NCI-H2081 (cell line): ENCODE measurements at places on chromosomes 13 and 19.

- no peak for DNase-seq
Observed at GRCh38 chr13:99894105-99894839, 77.3 kb downstream of the ZIC5 start.

GRCh38 chr13:20911037-20911436 lies 8.5 kb upstream of the XPO4 start:
- DNase-seq: no peak

DNA sequence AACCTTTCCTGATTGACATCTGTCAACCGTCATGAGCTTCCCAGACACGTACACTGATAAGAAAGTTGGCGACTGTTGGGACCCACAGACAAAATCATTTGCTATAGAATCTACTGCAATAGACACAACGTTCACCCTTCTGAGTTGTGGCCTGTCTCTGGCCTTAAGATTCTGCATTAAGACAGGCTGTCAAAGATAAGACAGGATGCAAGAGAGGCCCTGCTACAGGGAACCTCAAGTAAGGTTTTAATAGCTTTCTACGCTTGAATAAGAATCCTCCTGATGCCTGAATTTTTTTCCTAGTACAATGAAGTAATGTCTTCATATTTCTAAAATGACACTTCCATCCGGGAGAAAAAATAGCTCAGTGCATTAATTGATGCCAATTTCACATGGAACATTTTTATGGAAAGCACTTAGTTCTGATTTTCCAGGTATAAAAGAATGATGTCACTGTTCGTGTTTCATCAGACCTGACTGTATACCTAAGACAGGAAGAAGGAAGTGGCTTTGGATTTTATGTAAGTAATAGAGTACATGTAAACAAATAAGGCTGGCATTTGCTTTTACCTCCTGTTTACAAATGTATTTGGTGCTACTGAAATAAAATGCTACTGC lies 275.2 kb upstream of the GPC6 start:
- no peak for DNase-seq

GRCh38 chr19:1505012-1505411 lies 7.8 kb downstream of the ADAMTSL5 start:
- DNase-seq: no peak

GRCh38 chr19:9431475-9431874 lies 3.9 kb downstream of the ZNF266 start:
- peak; percentile 20 for DNase-seq

GRCh38 chr19:24054044-24054935 lies 32.7 kb upstream of the ZNF254 start:
- DNase-seq: no peak

DNA sequence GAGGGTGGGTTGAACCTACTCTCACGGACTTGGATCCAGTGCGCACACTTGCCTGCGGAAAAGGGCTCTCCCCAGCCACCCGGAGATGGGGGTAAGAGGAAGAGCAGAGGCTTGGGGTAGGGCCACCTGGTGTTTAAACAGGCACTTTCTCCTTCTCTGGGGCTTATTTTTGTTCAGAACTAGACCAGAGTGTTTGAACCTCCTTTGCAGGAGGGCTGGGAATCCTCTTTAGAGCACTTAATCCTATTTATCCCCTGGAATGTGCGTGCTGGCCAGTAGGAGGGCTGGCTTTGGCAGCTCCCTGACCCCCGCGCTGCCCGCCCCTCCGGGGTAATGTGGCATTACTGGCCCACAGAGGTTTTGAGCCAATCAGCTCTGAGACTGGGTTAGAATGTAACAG lies 2.0 kb downstream of the RGS9BP start:
- DNase-seq: no peak

GRCh38 chr13:63075126-63075525 lies 1659.5 kb upstream of the PCDH20 start:
- DNase-seq: no peak

DNA sequence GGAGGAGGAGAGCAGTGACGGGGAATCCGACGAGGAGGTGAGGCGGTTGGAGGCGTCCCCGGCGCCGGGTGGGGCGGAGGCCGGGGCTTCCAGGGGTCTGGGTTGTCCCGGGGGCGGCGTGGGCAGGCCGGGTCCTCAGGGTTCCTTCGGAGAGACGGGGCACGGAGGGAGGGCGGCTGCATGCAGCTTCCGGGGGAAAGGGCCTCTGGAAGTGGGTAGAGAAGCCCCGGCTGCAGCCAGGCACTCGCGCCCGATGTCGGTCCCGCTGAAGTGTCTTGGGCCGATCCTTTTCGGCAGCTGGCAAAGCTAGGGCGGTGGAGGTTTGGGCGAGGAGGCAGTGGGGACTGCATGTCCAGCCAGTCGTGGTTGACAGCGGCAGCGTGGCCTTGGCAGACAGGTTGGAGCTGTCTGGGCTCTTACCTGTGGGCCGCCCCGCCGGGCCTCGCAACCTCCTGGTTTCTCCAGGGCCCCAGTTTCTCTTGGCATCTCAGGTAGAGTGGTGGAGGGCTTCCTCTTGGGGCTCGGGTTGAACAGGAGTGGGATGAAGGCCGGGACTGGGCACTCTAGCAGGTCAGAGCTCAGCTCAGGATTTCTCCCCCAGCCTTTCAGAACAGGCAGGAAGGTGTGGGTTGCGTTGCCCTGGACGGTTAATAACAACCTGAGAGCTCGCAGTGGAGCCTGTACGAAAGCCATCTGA lies 690 bp downstream of the KMT2B start:
- no peak for DNase-seq

DNA sequence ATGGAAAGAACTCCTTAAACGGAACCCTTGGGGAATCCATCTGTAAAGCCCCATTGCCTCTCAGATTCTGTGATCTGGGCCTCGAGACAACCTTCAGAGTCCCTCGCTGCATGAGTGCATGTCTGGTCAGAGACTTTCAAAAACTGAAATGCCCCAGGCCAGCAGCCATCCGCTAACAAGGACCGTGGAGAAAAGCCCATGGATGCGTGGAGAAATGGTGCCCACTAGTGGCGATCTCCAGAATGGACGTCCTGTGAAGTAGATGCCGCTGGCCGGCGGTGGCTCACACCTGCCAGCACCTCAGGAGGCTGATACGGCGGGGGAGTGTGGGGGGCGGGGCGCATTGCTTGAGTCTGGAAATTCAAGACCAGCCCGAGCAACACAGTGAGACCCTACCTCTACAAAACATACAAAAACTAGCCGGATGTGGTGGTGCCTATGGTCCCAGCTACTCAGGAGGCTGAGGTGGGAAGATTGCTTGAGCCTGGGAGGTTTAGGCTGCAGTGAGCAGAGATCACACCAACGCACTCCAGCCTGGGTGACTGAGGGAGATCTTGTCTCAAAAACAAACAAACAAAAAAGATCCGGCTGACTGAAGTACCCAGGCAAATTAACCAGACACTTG lies 7.9 kb upstream of the CDC16 start:
- DNase-seq: peak; percentile 77

GRCh38 chr19:18251587-18252369 lies 22.5 kb downstream of the IQCN start:
- peak; percentile 55 for DNase-seq

DNA sequence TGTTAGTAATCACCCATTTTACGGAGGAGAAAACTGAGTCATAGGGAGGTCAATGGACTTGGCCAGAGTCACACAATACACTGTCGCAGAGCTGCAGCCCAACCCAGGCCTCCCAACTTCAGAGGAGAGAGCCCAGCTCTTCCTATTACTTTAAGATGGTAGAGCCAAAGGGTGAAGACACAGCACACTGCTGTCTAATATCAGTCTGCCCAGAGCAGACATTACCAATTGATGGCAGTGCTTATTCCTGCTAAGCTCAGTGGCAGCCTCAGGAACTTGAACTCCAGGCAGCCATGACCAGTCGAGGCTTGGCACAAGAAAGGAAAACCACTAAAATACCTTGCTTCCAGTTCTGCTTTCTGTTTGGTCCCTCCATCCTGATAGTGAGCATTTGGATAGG lies 18.4 kb downstream of the TMEM150B start:
- no peak for DNase-seq

GRCh38 chr13:64057372-64058020 lies 2641.8 kb upstream of the PCDH20 start:
- DNase-seq: no peak

DNA sequence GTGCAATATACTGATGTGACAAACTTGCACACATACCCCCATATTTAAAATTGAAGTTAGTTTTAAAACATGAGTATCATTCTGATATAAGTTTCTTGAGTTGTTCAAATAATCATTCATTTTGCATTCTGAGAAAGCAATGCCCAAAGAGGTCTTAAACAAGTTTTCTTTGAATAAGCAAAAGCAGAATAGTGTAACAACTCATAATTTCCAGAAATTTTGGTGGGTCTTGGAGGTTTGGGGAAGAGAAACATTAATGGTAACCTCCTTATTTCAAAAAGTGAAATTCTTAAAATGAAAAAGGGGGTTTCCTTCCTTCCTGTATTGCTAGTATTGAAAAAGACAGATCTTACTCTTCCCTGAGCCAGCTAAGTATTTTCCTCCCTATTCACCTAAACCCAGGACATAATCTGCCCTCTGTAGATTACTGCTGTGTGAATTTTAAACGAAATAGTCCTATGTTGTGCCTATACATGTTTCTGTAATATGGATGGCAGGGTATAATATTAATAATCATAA lies 30.4 kb downstream of the SLC25A15 start:
- DNase-seq: no peak

- DNase-seq: no peak
Observed at GRCh38 chr13:76474356-76474755, 411.8 kb downstream of the KCTD12 start.

DNA sequence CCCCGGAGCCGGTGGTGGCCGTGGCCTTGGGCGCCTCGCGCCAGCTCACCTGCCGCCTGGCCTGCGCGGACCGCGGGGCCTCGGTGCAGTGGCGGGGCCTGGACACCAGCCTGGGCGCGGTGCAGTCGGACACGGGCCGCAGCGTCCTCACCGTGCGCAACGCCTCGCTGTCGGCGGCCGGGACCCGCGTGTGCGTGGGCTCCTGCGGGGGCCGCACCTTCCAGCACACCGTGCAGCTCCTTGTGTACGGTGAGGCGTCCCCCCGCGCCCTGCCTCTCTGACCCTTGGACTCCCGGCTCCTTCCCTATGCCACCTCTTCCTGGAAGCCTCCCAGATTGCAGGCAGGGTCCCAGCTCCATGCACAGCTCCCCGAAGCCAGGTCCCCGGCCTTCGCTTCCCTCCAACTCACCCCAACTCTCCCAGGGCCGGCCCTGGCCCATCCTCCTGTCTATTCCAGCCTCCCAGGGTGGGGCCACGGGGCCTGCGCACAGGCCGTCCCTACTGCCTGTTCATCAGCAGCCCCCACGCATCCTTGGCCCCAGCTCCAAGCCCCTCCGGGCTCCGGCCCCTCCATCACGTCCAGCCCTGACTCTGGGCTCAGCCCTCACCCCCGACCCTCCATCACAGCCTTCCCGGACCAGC lies 1.7 kb downstream of the MADCAM1 start:
- DNase-seq: no peak

DNA sequence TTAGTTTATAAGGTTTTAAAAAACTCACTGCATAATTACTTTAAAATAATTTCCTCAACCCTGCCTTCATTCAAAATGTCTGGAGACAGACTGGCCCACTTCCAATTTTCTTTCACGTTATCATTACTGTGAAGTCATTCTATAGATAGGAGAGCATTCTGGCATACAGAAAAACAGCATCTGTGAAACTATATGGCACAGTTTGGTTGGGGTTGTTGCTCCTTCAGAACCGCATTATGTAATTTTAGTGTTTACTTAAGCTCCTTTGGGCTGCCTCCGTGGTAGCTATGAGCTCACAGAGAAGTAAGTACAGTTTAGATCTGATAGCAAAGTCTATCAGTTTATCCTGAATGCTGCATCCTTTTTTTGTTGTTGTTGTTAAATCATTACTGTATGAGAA lies 104.3 kb downstream of the KCNRG start:
- DNase-seq: no peak

DNA sequence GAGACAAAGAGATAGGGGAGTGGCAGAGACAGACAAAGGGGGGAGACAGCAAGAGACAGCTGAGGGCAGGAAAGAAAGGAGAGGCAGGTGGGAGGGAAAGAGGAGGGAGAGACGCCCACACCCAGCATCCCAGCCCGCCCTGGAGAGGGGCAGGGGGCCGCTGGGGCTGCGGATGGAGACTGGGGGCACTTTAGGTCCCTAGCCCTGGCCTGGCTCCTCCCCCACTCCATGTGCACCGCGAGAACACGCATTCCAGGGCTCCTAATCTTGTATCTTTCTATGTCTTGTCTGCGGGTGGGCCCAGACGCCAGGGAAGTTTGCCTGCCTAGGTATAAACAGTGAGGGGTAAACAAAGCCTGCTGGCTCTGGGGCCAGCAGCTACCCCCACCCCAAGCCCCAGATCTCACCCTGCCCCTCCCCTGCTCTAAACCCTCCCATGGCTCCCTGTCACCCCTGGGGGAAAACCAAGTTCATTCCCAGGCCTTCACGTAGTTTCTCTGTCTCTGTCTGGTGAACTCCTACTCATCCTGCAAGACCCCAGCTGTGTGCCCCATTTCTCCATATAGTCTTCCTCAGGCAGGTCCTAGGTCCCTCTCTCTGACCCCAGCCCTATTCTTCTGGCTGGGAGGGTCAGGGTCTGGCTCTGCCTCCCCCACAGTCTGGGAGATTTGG lies 5.7 kb downstream of the TLE5 start:
- peak; percentile 86 for DNase-seq

DNA sequence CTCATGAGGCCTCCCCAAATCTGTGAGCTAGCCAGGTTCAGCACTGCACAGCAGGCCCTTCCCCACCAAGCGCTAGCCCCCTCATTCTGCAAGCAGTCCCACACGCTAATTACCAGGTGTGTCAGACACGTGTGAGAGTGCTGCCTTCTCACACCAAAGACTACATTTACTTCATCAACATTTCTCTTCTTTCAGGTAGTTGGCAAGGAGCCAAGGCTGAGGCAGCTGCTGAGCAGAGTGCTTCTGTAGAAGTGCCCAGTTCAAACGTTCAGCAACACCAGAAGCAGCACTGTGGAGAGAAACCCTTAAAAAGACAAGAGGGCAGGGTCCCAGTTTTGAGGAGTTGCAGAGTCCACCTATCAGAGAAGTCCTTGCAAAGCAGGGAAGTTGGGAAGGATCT lies 6.4 kb downstream of the ZNF773 start:
- DNase-seq: no peak

DNA sequence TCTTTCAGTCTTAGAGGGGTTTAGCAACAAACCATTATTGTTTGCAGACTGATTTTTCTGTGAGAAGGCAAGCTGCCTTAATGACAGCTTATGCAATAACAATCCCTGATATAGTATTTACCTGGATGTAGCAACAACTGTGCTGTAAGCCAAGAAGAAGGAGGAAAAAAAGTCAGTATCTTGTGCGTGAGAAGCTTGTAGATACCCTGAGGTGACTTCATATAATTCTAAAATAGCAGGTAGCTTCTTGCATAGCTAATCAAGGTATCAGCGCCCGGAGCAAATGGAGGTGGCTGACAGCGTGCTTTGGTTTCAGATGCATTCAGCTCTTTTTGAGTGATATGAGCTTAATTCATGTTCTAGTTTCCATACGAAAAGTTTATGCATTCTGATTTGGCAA lies 309.8 kb downstream of the KLF5 start:
- no peak for DNase-seq

DNA sequence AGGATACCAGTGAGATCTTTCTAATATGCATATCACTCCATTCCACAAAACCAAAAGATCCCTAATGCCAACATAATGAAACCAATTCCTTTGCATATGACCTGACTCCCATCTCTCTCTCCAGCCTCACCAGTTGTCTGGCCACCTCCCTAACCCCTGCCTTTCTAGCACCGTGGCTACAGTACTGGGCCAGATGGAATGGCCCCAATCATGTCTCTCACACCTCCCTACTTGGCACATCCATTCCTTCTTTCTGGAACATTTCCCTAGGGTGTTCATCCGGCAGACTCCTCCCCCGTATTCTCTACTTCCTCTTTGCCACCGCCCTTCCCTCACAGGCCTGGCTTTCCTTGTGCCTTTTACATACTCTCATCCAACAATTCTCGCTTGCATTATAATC lies 62.0 kb downstream of the GPALPP1 start:
- DNase-seq: no peak

- DNase-seq: peak; percentile 99
Observed at GRCh38 chr19:6199240-6199994, 64.0 kb downstream of the ACSBG2 start.
